ENCODE measurements at places on chromosomes 16 and 17. TPM values are rescaled to one million over a fixed set of nuclear protein-coding genes. Genes with fewer than 3 reads are reported as not detected.

DNA sequence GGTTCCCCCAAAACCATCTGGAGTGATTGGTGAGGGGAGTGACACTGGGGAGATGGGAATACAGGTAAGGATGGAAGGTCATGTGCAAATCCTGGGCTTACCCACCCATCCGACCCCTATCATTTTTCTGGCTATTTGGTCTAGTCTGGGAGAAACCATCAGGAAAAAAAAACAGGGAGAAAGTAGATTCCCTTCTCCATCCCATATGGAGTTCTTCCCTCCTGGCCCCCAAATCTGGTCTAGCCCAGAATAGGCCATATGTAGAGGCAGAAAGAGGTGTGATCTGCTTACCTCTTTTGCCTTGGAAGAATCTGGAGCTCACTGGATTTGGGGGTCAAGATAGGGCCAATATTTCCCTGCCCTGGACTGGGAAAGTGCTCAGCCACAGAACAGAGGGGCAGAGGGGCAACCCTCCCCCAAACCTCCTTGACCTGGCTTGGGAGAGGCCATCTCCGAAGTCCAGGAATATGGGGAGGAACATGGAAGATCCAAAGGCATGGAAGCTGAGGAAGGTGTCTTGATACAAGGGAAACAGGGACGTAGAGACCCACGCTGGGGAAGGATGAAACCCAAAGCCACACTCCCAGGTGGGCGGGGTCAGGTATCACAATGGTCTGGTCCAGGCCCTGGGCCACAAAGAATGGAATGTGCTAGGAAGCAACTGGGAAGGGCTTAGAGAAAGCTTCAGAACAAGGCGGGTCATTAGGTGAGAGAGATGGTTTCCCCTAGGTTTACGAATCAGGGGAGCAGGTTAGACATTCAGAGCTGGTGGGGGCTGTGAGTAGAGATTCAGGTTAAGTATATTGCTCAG, 16.2 kb downstream of the CHRNB1 start:
- no peak overlapping the region for H3K4me3 ChIP-seq
- H3K27me3 ChIP-seq, result no peaks in the 10 kb centered on the region
- DNase-seq, result no peak
- peaks cover 29% of the 10 kb centered on the region for H3K36me3 ChIP-seq

GRCh38 chr17:82152114-82152513, 54.1 kb upstream of the FASN start:
- H3K4me1 ChIP-seq, result peaks cover 5% of the 10 kb centered on the region
- no peaks in the 10 kb centered on the region for H3K36me3 ChIP-seq
- H3K27me3 ChIP-seq, result no peaks in the 10 kb centered on the region
- H3K4me3 ChIP-seq, result no peak overlapping the region

The TRAP1 gene
- total RNA-seq, result 158 TPM

DNA sequence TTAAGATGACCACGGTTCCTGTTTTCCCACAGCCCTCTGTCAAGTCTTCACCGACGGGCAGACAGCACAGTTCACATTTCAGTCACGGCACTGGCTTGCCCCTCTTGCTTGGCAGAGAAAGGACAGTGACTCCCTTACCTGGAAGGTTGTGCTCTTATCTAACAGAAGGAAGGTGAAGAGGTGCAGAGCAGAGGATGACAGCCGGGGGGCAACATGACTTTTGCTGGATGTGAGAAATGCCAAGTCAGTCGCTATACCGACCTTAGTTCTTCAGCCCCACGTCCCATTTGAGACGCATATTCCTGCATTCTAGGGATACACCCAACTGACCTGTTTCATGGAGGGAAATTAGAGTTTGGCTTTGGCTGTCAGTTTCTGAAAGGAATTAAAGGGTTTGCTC, 492.3 kb downstream of the NPIPA7 start:
- no peaks in the 10 kb centered on the region for H3K36me3 ChIP-seq
- no peak overlapping the region for H3K27ac ChIP-seq
- H3K4me1 ChIP-seq, result no peaks in the 10 kb centered on the region
- no peak for DNase-seq
- H3K4me3 ChIP-seq, result no peak overlapping the region

DNA sequence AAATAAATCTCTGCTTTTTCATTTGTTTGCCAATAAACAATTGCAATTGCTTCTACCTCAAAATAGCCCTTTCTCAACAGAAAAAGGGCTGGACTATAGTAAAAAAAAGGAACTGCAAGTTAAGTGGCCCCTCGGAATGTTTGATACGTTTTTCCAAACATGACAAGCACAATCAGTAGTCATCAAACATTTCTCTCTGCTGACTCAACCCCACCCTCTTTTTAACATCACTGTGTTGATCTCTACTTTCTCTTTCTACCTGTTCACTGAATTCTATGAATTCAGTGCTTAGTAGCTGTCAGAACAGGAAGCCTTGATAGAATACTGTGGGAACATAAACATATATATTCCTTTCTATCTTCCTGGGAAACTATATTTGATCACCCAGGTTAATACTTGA, 116.5 kb upstream of the AXIN2 start:
- no peak overlapping the region for H3K27ac ChIP-seq
- no peaks in the 10 kb centered on the region for H3K36me3 ChIP-seq
- H3K27me3 ChIP-seq, result no peaks in the 10 kb centered on the region
- no peak for DNase-seq

DNA sequence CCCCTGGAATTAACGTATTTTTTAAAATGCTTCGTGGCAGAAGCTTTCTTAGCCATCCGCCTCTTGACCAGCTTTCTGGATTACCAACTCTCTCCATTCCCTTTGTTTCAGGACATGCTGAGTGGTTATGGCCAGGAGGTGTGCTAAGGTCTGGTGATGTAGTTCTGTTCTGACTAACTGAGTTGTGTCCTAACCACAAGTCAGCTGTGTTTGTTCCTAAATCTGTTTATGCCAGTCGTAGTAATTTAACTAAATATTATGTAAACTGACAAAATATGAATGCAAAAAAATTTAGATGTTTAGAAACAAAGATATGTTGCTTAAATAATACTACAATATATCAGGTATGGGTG, 61.6 kb downstream of the MRTFB start:
- H3K36me3 ChIP-seq, result peaks cover 10% of the 10 kb centered on the region
- H3K4me1 ChIP-seq, result peaks cover 6% of the 10 kb centered on the region
- H3K27me3 ChIP-seq, result no peaks in the 10 kb centered on the region
- H3K4me3 ChIP-seq, result no peak overlapping the region
- DNase-seq, result no peak

The TSNAXIP1 gene
- total RNA-seq, result 1.0 TPM

DNA sequence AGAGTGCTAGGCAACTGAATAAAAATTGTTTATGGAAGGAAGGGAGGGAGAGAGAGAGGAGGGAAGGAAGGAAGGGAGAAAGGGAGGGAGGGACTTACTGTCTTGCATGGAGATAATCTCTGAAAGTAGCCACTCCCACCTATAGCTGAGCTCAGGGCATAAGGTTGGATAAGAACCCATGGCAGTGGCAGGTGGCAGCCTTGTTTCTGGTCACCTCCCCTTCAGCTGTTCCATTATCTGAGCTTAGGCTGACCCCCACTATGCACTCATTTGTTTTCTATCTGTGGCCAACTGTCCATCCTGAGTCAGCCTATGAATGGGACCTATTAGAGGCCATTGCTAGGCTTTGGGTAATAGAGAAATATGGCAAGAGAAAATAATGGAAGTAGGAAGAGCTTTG, 25.3 kb upstream of the MTMR4 start:
- H3K27ac ChIP-seq, result no peak overlapping the region
- no peaks in the 10 kb centered on the region for H3K4me1 ChIP-seq
- H3K36me3 ChIP-seq, result no peaks in the 10 kb centered on the region
- peaks cover 4% of the 10 kb centered on the region for H3K27me3 ChIP-seq
- no peak for DNase-seq

- no peaks in the 10 kb centered on the region for H3K36me3 ChIP-seq
- DNase-seq, result no peak
Measured at GRCh38 chr16:55481023-55481422, 2.0 kb downstream of the MMP2 start.

- H3K4me1 ChIP-seq, result peaks cover 40% of the 10 kb centered on the region
- no peak for DNase-seq
- peak overlapping the region; percentile 50 for H3K27ac ChIP-seq
- peaks cover 2% of the 10 kb centered on the region for H3K36me3 ChIP-seq
Measured at GRCh38 chr16:67055712-67056487, 27.0 kb downstream of the CBFB start.

DNA sequence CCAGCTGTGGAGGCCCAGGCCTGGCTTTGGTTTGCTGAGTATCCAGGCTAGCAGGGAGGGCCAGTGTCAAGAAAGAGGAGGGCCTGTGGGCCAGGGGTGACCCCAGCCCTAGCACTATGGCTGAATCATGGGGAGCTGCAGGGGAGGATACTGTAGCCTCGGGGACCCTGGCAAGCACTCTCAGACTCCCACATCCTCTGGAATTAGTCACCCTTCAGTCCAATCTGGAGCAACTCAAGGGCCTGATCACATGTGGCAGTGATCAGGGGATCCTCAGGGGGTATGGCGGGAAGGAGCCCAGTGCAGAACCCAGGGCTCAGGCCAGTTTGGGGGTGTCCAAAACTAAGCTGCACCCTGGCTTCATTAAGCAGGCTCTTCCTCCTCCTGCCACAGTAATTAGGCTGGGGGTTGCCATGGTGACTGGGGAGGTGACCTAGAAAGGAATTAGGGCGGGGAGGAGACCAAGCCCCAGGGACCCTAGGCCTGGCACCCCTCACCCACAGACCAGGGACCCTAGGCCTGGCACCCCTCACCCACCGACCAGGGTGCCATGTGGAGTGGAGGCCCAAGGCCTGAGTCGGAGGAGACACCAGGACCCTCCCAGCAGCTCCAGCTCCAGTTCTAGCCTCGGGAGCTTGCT, 5.8 kb downstream of the NLGN2 start:
- H3K4me1 ChIP-seq, result peaks cover 6% of the 10 kb centered on the region
- H3K27me3 ChIP-seq, result no peaks in the 10 kb centered on the region
- no peak overlapping the region for H3K4me3 ChIP-seq
- no peaks in the 10 kb centered on the region for H3K36me3 ChIP-seq

The CBFA2T3 gene
- total RNA-seq, result 1.5 TPM

DNA sequence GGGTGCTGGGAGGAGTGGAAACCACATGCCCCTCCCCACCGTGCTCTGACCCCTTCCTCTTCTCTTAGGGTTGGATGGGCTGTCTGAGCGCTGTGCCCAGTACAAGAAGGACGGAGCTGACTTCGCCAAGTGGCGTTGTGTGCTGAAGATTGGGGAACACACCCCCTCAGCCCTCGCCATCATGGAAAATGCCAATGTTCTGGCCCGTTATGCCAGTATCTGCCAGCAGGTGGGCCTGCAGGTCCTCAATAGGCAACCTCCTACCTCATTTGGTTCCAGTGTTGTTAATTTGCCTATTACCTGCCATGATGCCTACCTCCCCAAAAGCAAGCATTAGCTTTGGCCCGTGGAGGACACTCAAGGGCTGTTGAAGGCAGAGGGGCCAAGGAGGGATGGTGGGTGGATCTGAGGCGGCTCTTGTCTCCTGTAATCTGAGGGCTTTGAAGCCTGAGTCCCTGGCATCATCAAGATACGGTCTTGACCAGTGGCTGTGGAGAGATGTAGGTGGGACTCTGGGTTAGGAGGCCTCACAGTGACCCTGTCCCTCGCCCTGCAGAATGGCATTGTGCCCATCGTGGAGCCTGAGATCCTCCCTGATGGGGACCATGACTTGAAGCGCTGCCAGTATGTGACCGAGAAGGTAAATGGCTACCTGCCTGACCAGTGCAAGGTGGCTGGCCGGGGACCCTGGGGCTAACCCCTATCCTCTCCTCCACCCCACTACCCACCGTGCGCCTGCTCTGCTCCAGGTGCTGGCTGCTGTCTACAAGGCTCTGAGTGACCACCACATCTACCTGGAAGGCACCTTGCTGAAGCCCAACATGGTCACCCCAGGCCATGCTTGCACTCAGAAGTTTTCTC, 3.4 kb downstream of the ALDOA start:
- peak; percentile 71 for DNase-seq
- peaks cover 15% of the 10 kb centered on the region for H3K36me3 ChIP-seq
- peaks cover 13% of the 10 kb centered on the region for H3K4me1 ChIP-seq

The CBX2 gene
- total RNA-seq, result 1.6 TPM

DNA sequence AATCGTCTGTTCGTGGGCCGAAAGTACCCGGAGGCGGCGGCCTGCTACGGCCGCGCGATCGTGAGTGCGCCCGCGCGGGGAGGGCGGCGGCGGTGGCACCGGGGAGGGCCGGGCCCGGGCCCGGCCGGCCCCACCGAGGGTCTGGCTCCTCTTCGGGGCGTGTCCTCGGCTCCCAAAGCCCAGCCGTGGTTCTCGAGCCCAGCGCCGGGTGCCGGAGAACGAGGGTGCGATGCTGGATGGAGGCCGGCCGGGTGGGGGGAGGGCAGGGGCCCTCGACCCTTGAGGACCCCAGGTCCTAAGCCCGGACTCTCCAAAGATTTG, 375 bp downstream of the STUB1 start:
- H3K36me3 ChIP-seq, result peaks cover 12% of the 10 kb centered on the region
- H3K27me3 ChIP-seq, result no peaks in the 10 kb centered on the region
- H3K27ac ChIP-seq, result no peak overlapping the region
- DNase-seq, result no peak
- peaks cover 7% of the 10 kb centered on the region for H3K4me1 ChIP-seq

DNA sequence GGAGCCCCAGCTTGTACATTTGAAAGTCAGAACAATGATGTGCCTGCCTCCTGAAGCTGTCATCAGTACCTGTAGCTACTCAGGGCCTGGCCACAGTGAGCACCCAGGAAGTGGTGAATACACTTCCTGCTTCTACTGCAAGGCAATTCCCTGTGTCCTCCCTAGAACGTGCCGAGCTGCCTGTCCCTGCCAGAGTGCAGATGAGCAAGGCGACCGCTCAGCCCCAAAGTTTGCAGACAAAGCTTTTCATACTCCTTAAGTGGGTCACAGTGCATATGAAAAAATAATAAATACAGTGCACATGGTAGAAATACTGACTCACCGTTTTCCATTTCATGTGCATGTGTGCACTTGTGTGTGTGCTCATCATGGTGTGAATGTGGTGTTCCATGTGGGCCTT, 77.3 kb downstream of the MPRIP start:
- H3K27me3 ChIP-seq, result no peaks in the 10 kb centered on the region
- H3K4me3 ChIP-seq, result peak overlapping the region; percentile 61
- peaks cover 93% of the 10 kb centered on the region for H3K4me1 ChIP-seq
- no peak for DNase-seq
- no peaks in the 10 kb centered on the region for H3K36me3 ChIP-seq
- H3K27ac ChIP-seq, result peak overlapping the region; percentile 88

Data from naive thymus-derived CD8-positive, alpha-beta T cell (primary cell).